Stimulated activated CD4-positive, alpha-beta T cell treated with anti-CD3 and anti-CD28 coated beads, Interleukin-15, amount 100 ng/mL, for 24 hours (primary cell): ENCODE measurements at places on chromosomes 2 and 18.

- DNase-seq: no peak
Measured at GRCh38 chr2:1707771-1708418, 36.4 kb downstream of the PXDN start.

GRCh38 chr2:46547223-46548102 is 68.1 kb downstream of the TMEM247 start:
- no peak for DNase-seq

- peak; percentile 45 for DNase-seq
Measured at GRCh38 chr2:218218268-218219185, 1.5 kb downstream of the ARPC2 start.

DNA sequence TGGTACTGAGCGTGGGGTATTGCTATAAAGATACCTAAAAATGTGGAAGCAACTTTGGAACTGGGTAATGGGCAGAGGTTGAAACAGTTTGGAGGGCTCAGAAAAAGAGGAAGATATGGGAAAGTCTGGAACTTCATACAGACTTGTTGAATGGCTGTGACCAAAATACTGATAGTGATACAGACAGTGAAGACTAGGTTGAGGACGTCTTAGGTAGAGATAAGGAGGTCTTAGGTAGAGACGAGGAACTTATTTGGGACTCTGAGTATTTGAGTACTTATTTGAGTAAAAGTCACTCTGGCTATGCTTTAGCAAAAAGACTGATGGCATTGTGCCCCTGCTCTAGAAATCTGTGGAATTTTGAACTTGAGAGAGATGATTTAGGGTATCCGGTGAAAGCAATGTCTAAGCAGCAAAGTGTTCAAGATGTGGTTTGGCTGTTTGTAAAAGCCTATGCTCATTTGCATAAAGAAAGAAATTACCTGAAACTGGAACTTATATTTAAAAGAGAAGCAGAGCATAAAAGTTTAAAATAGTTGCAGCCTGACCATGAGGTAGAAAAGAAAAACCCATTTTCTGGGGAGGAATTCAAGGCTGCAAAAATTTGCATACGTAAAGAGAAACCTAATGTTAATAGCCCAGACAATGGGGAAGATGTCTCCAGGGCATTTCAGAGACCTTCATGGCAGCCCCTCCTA is 219.6 kb downstream of the PDE1A start:
- no peak for DNase-seq

DNA sequence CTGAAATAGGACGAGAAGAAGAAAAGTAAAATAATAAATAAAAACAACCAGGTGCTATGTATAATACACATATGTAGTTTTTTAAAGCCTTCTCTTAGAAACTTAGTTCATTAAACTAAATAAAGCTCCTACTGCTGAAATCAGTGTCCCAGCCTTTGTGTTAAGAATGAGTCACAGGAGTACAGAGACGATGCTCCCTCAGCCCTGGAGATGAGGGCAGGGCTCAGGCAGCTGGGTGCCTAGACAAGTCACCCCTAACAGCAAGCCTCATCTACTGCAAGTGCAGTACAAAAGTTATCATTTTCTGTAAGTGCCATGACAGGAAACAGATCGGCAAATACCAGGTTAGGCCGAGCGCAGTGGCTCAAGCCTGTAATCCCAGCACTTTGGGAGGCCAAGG is 18.2 kb downstream of the KIDINS220 start:
- no peak for DNase-seq

GRCh38 chr2:17933256-17933655 is 54.8 kb downstream of the KCNS3 start:
- DNase-seq: no peak

DNA sequence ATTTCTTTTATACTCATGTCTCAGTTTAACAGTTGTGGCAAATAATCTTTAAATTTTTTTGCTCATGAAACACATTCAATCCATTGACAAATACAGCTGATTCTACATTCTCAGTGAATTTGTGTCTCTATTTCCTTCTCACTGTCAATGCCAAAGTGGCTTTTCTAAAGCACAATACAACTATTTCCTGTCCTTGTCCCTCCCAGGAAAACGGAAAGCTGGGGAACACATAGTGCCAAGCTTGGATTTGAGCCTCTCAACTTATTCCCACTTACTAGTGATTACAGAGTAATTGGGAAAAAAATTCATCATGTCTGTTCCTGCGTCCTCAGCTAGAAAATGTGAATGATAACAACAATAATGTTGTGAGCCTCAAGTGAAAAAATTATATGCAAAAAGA is 899.7 kb upstream of the CDH2 start:
- no peak for DNase-seq

DNA sequence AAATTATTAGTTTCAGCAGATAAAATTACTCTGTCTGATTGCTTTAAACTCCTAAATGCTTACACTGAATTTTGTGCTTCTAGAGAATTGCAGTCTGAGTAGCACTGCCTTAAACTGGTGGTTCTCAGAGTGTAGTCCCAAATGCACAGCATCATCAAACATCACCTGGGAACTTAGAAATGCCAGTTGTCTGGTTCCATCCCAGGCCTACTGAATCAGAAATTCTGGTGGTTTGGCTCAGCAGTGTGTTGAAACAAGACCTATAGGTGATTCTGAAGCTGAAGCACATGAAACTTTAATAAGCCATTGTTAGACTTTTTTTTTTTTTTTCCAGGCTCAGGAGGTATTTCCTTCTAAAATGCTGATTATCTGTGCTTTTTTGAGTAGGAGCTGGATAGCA is 22.0 kb downstream of the EPC2 start:
- no peak for DNase-seq

DNA sequence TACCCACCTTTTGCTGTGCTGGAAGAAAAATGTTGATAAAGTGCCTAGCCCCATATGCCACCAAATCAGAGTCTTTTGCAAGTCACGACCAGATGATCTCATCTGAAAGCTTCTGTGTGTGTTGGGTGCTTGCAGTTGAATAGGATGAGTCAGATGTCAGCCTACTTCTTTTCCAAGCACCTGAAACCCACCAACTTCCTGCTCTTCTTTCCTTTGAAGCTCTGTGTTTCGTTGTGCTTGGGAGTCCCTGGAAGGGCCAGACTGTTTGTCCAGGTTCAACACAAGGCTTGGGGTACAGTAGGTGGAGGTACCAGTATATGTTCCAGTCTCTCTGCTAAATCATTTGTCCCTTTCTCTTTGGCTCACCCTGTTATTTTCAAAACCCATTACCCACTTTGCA is 36.8 kb upstream of the LCLAT1 start:
- peak; percentile 13 for DNase-seq

- DNase-seq: no peak
Measured at GRCh38 chr2:53852532-53852931, 7.2 kb downstream of the GPR75 start.

GRCh38 chr2:225569995-225570394 is 170.5 kb downstream of the NYAP2 start:
- no peak for DNase-seq

DNA sequence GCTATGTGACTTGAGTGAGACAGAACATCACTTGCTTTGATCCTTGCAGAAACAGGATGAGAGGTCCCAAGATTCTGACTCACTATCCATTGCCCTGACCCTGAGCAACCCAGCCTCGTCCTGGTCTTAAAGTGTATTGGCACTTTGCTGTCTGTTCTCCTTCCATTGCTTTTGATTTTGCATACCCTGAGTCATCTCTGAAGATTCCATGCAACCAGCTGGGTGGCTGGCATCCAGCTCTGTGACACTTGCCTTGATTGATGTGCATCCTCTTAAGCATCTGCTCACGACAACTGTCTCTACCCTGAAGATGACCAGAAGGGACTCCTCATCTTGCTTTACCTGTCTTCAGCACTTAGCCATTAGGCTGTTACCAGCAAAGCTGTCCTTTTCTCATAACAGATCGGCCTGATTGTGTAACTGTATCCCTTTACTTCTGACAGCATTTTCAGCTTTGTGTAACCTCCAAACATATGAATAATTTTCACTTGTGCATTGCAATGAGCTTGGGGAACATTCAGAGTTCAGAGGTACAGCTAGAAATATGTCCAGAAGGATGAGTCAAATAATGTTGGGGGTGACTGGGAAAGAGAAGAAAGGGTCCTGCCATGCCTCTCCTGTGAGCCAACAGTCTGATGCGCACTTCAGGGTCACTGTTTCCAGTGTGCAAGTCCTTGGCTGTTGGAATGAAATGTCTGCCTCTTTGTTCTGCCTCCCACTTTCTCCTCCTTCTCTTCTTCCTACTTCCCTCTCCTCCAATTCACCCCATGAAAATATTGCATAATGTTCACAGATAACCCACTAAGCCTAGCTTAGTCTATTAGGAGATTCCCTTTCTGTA is 249.7 kb upstream of the OSR1 start:
- no peak for DNase-seq

- DNase-seq: no peak
Measured at GRCh38 chr2:200356857-200357384, 50.4 kb downstream of the SPATS2L start.

DNA sequence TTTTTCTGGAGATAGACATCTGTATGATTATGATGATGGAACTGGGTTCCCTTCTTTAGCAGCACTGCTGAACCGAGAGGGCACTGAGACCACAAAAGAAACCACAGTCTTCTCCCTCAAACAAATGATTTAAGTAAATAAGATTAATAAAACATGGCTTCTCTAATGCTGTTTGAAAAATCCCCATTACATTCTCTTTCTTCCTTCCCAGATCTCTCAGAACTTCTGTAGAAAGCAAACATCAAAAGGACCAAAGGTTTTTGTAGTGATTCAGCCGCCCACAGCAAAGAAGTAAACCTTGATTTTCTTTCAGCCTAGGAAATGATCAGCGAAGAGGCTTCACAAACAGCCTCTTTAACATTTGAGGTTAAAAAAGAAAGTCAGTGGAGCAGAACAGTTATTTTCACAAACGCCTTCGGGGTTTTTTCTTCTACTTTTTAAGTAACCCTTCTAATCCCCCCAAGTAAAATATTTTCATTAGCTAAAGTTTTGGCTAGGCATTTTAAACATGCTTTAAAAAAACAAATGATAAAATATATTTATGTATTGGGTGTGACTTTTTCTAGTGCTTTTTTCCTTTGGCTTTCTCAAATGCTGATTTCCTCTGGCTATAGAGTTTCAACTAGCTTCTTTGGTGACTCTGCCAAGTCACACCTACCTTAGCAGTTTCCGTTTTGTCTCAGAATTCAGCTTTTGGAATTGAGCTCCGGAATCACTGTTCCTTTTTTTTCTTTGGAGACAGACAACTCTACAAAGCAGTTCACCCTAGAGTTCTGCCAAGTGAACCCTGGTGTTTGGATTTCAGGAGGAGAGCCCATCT is 89.6 kb downstream of the UPP2 start:
- DNase-seq: peak; percentile 44

DNA sequence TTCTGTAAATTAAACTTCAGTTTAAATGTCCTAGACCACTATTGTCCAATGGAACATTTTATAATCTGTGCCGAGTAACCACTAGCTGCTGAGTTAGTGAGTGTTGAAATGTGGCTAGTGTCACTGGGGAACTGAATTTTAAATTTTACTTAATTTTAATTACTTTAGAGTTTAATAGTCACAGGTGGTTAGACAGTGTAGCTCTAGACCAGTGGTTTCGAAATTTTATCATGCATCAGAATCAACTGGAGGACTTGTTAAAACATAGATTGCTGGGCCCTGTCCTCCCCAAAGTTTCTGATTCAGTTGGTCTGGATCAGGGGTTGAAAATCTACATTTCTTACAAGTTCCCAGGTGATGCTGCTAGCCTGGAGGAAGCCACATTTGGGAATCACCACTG is 110.4 kb downstream of the FMNL2 start:
- no peak for DNase-seq

DNA sequence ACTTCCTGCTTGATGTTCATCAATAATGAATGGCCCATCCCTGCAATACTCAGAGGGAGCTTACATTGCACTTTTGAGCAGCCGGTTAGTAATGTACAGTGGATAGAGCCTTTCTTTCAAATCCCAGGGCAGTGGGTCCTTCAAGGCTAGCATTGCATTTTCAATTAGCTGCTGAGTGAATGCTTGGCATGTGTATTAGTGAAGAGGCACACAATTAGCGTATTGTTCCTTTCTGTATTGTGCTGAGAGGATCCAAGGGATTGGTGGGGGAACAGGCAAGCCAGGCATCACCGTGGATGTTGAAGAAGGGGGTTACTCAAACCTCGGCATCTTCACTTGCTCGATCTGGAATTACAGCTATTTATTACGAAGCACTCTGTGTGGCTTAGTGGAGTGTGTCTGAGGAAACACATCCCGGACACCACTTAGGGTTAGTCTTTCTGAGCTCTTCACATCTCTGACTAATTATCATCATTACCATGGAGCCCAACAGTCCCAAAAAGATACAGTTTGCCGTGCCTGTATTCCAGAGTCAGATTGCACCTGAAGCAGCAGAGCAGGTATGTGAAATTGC is at the start of gene PPP1R1C:
PPP1R1C (plus strand) TSS at position 222 of the 574 bp plus-strand sequence; CDS start at position 480, 258 bp downstream.
- no peak for DNase-seq

- no peak for DNase-seq
Measured at GRCh38 chr2:114032705-114033104, 142.8 kb downstream of the ACTR3 start.

DNA sequence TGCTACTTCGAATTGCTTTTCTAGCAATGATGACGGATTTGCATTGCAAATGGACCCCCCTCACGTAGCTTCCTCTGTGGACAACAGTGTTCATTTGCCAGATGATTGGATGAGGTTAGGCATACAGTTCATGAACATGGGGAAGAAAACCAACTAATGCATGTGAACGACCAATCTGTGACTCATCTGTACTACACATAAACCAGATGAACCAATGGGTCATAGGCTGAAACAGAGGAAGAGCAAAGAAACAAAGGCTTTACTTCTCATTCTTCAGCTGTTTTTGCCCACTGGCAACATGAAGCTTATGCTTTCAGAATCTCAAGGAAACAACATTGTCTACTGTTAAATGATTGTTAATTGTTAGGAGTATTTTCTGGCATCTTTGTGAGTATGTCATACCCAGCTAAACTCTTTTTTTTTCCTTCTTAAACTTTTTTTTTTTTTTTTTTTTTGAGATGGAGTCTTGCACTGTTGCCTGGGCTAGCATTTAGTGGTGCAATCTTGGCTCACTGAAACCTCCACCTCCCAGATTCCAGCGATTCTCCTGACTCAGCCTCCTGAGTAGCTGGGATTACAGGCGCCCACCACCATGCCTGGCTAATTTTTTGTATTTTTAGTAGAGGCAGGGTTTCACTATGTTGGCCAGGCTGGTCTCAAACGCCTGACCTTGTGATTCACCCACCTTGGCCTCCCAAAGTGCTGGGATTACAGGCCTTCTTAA is 35.5 kb downstream of the EFEMP1 start:
- DNase-seq: no peak

DNA sequence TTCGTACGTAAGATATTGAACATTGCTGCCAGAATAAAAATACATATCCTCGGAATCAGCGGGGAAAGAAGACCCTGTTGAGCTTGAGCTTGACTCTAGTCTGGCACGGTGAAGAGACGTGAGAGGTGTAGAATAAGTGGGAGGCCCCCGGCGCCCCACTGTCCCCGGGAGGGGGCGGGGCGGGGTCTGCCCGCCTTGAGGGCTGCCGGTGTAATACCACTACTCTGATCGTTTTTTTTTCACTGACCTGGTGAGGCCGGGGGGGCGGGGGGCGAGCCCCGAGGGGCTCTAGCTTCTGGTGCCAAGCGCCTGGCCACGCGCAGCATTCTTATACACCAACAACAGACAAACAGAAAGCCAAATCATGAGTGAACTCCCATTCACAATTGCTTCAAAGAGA is 324.0 kb upstream of the REG3G start:
- no peak for DNase-seq
